Vagina (tissue), 2 donors: ENCODE measurements at places on chromosomes 1 and 21.

- DNase-seq: peak; percentile 65
Measured at GRCh38 chr1:160836561-160836960, 26.1 kb downstream of the CD244 start.

DNA sequence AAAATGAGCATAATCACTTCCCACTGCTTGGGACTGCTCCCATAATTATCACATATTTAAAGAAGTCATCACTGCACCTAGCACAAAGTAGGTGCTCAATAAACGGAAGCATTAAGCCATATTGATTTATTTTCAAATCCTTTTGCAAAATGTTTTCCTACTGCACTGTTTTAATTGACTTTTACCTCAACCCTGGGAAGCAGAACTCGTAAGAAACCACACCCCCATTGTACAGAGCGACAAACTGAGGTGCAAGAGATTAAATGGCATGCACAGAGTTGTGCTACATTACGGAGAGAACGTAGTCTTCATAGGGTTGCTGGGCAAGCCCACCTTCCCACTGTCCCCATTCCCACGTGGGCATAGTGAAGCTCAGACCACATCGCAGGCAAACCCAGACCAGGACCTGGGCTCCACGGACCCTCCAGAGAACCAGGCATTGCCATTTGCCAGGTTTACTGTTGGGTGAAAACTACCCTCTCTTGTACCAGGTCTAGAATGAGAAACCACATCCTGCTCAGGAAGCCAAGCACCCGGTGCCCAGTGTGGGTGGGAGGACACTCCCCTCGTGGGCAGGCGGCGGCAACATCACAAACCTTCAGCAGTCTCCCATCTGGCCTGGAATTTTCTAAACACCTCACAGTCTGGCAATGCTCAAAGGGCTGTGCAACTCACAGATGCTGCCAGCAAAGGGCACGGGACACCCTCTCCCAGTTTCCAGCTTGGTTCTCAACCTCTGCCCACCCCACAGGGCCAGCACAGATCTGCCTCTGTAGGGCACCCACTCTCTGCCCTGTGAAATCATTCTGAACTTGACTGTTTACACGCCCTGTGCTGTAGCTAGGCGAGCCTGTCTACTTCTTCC lies 8.2 kb downstream of the IFFO2 start:
- DNase-seq: no peak

GRCh38 chr1:177984136-177984525 lies 14.3 kb upstream of the SEC16B start:
- DNase-seq: no peak

- no peak for DNase-seq
Measured at GRCh38 chr1:215143497-215143896, 61.0 kb downstream of the KCNK2 start.

- DNase-seq: peak; percentile 84
Measured at GRCh38 chr21:45833414-45833813, 148.2 kb upstream of the COL6A1 start.

GRCh38 chr1:21620011-21620410 lies 49.1 kb downstream of the RAP1GAP start:
- no peak for DNase-seq

DNA sequence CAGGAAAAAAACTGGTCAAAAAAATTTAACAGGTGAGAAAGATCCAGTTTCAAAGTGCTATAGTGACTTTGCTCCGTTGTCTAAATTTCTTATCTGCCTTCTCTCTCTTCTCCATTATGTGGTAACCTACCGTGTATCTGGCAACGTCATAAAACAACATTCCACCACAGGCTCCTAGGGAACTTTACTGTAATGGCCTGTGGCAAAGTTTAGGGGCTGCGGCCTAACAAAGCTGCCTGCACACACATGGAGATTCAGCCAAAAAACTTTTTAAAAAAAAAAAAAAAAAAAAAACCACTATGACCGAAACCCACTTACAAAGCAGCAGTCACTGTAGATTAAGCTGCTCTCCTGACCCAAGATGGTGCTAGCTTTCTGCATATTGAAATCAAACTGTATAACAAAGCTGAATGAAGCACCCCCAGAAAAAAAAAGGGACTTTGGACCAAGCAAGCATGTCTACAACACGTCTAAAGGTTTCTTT lies 202.6 kb downstream of the SLC45A1 start:
- DNase-seq: no peak

DNA sequence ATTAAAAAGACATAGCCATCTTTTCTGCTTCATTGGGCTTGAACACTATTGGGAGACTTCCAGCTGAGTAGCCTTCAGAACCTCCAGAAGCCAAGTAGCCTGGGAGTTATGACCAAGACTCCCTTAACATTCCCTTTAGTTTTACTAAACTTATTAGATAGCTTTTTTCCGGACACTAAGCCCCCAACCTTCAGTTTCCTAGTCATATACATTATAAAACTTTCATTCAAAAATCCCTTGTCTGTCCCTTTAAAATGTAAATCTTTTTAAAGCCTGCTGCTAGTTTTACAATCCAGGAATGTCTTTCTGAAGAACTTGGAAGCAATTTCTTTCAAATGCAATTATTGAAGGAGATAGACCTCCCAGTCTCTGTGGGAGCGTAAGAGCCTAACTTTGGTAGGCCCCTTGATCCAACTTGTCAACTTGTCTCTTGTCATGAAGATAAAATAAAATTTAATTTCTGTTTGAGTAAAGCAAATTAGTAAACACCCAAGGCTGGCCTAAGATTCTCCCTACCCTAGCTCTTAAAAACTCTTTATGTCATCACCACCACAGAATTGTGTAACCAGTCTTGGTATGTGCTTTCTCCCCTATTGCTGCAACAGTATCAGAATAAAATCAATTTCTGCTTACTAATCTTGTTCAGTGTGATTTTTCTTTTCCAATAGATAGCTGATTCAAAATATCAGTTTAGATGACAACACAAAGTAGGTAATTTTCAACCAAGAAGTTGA lies 796.2 kb downstream of the PLA2G4A start:
- no peak for DNase-seq

- no peak for DNase-seq
Measured at GRCh38 chr1:165580931-165581871, 37.4 kb downstream of the LRRC52 start.

- no peak for DNase-seq
Measured at GRCh38 chr21:38917043-38917774, 111.5 kb downstream of the ETS2 start.

- no peak for DNase-seq
Measured at GRCh38 chr1:58932859-58933598, 149.2 kb upstream of the JUN start.

DNA sequence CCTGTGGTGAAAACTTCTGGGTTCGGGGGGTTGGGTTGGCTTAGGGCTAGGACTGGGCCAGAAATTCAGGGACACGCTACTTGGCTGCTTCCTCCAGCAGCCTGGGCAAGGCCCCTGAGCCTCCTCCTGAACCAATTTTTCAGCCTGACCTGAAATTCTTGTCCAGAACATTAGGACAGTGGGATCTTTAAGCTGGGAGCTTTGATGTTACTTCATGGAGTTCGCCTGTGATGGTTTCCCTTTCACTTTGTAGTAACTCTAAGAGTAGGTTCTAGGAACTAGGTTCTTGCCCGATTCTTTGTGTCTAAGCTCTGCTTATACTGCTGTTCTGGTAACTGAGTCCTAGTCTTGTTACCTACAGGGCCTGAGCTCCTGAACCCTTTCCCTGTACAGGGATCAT lies 75.3 kb downstream of the S1PR1 start:
- DNase-seq: peak; percentile 22

GRCh38 chr1:35454616-35455015 lies 102.6 kb downstream of the KIAA0319L start:
- no peak for DNase-seq

GRCh38 chr1:9119745-9120144 lies 9.2 kb downstream of the GPR157 start:
- no peak for DNase-seq

- DNase-seq: no peak
Measured at GRCh38 chr1:29849038-29849750, 612.9 kb downstream of the PTPRU start.

DNA sequence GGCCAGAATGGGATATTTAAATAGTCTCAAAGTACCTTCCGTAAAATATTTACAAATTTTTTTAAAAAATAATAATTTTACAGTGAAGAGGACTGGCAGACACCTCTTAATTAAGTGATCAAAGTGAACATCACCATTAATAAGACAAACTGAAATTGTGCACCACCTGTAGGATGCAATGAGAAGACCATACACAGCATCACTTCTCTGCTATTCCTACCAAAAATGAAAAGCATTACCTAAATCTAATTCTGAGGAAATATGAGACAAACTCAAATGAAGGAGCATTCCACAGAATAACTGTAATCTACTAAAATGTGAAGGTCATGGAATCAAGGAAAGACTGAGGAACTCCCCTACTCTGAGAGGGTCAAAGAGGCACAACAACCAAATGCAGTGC lies 68.2 kb upstream of the PRDX6 start:
- no peak for DNase-seq

GRCh38 chr1:197017558-197018146 lies 40.3 kb downstream of the CFHR5 start:
- DNase-seq: no peak

DNA sequence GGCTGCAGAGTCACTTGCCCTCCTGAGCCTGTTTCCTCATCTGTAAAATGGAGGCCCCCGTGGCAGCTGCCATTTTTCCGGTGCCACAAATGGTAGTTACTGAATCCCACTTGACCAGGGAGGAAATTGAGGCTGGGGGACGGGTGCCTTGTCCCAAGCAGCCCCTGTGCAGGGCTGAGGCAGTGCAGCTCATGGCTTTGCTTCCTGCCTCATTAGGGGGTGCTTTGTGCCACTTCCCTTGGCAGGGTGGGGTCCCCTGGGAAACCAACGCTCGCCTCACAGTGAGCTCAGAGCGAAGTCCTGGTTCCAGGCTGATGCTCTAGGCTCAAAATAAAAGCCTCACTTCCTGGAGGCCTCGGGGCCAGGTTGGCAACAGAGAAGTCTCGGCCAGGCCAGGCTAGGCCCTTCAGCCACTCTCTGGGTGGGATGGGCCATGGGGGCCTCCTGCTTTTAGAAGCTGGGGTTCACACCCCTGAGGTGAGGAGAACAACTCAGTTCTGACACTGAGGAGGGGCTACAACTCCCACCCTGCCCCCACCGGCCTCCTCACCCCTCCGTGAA lies 6.8 kb downstream of the LAPTM5 start:
- no peak for DNase-seq
